ENCODE measurements at places on chromosomes 13 and 19. TPM values are rescaled to one million over a fixed set of nuclear protein-coding genes. Genes with fewer than 3 reads are reported as not detected.

- no peak for DNase-seq
Measured at GRCh38 chr19:49911381-49912145, 14.9 kb upstream of the IL4I1 start.

GRCh38 chr13:73235385-73235784 is 176.6 kb downstream of the KLF5 start:
- no peak for DNase-seq

GRCh38 chr19:5949792-5950305 is 28.1 kb downstream of the RANBP3 start:
- DNase-seq: no peak

- no peak for DNase-seq
Measured at GRCh38 chr13:82702513-82702912, 1179.8 kb downstream of the SLITRK1 start.

DNA sequence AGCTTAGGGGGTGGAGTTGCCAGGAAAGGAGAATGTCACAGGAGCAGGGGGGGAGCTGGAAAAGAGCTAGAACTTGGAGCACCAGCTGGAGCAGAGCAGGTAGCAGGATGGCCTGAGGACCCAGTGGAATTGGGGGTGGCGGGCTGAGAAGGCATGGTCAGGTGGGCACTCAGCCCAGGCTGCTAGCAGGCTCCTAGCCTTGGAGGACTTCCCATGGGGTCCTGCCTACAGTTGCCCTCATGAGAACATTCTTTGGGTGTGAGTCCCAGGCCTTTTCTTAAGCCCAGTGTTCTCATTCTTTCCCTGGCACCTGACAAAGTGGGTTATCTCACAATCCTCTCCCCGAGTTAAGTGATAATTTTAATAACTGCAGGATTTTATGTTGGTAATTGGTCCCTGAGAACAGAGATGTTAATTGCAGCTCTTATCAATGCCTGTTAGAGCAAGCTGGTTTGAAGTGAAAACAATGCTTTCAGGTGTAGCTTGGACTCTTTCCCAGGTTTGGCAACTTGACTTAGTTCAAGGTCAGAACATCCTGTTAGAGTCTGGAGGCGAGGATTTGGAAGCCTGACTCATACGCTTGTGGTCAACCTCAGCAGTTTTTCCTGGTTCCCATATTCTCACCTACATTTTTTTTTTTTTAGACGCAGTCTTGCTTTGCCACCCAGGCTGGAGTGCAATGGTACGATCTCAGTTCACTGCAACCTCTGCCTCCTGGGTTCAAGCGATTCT is 18.1 kb upstream of the OLFM4 start:
- no peak for DNase-seq

GRCh38 chr13:96844616-96845015 is 149.7 kb downstream of the OXGR1 start:
- no peak for DNase-seq

DNA sequence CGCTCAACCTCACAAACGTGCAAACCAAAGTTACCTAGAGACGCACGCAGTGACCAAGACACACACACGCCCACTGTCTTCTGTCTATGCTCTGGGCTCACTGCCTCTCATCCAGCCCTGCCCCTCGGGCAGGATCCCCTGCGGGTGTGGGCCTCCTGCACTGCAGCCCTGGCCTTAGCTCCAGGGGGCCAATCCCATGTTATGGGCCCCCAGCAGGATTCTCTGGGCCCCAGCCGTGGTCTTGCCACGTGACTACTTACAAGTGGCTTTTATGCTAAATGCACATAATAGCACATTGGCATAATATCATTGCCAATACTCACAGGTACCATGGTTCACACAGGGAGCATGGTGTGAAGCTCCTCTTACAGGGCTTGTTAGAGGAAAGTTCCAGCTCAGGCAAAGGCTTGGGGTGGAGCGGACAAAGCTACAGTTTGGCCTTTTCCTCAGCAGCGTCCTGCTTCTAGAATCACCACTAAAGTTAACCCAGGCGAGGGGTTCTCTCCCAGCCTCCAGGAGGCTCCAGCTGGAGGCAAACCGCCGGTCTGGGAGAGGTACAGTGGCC is 37.4 kb downstream of the CEBPA start:
- DNase-seq: no peak

DNA sequence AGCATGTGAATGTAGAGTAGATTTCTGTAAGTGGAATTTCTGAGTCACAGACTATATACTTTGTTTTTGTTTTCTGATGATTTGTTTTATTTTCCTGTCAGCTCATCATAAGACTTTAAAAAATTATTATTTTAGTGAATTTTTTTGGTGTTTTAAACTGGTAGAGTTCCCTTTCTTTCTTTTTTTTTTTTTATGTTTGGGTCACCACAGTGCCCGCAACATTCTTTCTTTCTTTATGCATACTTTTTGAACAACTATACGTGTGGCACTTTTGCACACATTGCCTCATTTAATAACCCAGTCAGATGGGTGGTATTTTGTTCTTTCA is 46.0 kb downstream of the WDFY2 start:
- DNase-seq: no peak

GRCh38 chr13:47420568-47420967 is 523.7 kb upstream of the HTR2A start:
- no peak for DNase-seq

- DNase-seq: no peak
Measured at GRCh38 chr13:49731766-49732165, 40.5 kb upstream of the EBPL start.

GRCh38 chr19:7391218-7391670 is 42.5 kb downstream of the ARHGEF18 start:
- DNase-seq: no peak

- DNase-seq: no peak
Measured at GRCh38 chr13:110499621-110500281, 61.8 kb downstream of the RAB20 start.

DNA sequence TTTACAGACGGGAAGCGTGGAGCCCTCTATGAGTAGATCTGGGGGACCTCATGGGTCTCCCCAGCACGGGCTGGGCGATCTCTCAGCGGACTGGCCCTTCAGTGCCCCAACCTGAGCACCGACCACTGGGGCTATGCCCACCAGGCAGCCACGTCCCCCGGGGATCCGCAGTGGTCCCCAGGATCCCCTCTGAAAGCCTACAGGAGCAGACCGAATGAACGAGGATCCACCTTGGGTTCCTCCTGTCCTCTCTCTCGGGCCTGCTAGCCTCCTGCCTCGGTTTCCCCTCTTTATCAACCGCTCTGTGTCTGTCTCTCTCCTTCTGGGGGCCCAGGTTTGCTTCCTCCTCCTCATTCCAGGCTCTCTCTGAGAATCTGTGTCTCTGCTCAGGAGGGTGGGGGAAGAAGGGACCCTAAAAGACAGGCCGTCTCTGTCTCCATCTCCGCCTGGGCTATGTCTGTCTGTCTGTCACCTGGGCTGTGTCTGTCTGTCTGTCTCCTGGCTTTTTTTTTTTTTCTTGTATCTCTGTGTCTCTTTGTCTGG is 2.0 kb upstream of the MEIS3 start:
- DNase-seq: no peak

GRCh38 chr13:94033830-94034642 is 445.4 kb downstream of the DCT start:
- no peak for DNase-seq

GRCh38 chr13:49098198-49098597 is 121.9 kb upstream of the MLNR start:
- no peak for DNase-seq

DNA sequence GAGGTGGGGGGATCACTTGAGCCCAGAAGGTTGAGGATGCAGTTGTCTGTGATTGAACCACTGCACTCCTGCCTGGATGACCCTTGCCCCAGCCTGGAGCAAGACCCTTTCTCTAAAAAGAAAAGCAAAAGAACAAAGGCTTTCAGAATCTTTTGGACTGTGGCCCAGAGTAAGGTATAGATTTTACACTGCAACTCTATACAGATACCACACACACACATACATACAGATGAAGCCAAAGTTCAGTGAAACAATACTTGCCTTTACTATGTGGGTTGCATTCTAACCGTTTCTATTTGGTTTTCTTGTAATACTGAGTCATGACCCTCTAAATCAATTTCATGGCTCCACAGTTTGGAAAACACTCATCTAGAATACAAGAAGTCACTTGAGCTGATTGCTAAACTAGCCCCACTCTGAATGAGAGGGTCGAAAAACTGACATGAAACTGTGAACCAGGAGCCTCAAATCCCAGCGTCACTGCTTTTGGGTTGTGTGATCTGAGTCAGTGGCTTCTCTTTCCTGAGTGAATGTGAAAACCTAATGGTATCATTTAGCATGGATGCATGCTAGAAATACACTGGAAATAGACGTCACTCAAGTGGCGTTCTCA is 756.1 kb downstream of the UQCRFS1 start:
- DNase-seq: no peak

- no peak for DNase-seq
Measured at GRCh38 chr19:46608581-46609345, 7.6 kb downstream of the CALM3 start.

- peak; percentile 64 for DNase-seq
Measured at GRCh38 chr19:30795727-30796126, 423.5 kb downstream of the ZNF536 start.

GRCh38 chr13:71949441-71949840 is 82.4 kb upstream of the DACH1 start:
- DNase-seq: no peak

DNA sequence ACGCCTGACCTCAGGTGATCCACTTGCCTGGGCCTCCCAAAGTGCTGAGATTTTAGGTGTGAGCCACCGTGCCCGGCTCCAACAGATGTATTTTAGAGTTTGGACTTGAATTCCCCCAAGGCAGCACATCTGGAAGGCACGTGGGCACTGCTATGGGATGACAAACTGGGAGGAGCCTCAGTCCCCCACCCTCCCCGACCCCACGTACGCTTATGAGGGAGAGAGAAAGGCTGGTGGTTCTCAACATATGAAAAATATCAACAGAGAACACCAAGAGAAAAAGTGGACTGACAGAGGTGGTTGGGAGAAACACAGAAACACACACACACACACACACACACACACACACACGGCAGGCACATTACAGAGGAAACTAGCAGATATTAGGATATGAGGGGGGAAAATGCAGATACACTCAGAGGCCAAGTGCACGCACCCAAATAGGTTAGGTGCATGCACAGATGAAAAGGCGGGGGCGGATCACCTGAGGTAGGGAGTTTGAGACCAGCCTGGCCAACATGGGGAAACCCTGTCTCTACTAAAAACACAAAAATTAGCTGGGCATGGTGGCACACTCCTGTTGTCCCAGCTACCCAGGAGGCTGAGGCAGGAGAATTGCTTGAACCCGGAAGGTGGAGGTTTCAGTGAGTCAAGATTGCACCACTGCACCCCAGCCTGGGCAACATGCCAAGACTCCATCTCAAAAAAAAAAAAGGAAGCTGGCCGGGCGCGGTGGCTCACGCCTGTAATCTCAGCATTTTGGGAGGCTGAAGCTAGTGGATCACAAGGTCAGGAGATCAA is 3.2 kb downstream of the STX10 start:
- DNase-seq: no peak

DNA sequence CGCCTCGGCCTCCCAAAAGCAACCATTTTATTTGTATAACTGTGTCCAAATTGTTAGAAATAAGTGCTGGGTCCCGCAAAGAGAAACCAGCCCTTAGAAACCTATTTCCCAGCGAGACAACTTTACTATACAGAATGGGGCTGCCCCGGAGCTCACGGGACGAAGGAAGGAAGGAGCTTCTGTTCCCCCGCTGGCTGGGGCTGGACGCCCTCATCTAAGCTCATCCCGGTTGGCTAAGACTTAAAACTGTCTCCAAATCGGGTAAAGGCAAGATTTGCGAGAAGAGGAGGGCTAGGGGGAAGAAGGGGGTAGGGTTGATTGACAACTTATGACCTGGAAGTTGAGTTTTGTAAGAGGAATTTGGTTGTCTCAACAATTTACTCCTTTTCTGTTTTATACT is 12.3 kb upstream of the BSG start:
- DNase-seq: no peak

DNA sequence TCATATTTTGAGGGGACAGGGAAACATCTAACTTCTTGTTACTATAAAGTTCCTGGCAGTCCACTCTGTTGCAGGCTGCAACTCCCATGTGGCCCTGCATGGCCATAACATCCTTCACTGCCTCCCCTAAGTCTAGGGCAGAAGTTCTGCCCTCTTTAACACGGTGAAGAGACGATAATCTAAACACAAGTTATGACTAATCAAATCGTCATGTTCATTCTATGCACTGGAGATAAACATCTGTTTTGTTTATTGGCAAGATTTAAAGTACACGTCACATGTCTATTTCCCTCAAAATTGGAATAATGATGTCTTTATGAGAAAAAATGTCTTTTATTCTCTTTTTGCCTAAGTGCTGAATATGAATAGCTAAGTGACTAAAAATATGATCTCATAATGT is 1629.4 kb downstream of the PCDH9 start:
- DNase-seq: no peak

- DNase-seq: no peak
Measured at GRCh38 chr13:69681722-69682121, 425.9 kb upstream of the ATXN8OS start.

Gene C13orf42
- total RNA-seq: not detected

Gene SLC7A10
- not detected for total RNA-seq

Gene SLAIN1
- 27.7 TPM for total RNA-seq

Gene AMER2
- total RNA-seq: 0.14 TPM

Gene SKA3
- 7.6 TPM for total RNA-seq

Gene CACNA1A
- total RNA-seq: 23.2 TPM

Gene WASF3
- total RNA-seq: 40.2 TPM

Gene ZNF835
- 0.12 TPM for total RNA-seq

Gene PVR
- total RNA-seq: 38.6 TPM

Gene SYNE4
- 8.7 TPM for total RNA-seq

Gene ZNF578
- total RNA-seq: 1.1 TPM

Measured in type B pancreatic cell (in vitro differentiated cells).